NT2/D1 (cell line): ENCODE measurements at places on chromosomes 16 and 17.

DNA sequence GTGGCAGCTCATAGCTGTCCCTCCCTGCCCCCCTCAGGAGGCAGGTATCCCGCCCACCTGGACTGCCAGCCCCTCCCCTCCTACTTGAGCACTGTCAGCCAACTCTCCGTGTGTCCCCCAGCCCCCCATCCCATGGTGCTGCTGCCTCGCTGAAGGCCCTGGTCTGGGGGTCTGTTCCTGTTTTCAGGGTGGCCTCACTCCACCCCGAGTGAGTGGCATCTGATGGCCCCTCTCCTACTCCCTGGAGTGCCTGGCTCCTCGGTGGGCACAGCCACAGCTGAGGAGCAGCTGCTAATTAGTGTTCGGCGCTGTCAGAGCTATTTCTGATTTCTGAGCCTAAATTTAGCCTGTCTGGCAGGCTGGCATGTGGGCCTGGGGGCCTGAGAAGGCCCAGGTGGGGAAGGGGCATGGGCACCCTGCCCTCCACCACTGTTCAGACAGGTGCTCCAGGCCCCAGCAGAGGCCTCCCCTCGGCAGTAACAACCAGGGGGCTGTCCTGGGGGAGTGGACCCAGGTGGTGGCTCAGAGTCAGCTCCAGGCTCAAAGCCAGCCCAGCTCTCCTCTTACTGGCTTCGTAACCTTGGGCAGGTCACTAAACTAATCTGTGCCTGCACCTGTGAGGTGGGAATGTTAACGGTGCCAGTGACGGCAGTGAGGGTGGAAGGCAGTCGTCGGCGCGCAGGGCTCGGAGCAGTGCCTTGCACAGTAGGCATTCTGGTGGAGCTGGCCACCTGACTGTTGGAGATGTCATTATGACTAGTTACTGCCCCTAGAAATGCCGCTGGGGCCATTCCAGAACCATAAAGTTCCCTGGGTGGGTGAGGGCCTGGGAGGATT, 6.5 kb downstream of the FMNL1 start:
- no peak for DNase-seq

GRCh38 chr17:68822719-68823289, 132.4 kb downstream of the ABCA8 start:
- no peak for DNase-seq

GRCh38 chr17:27390540-27390939, 65.7 kb upstream of the KSR1 start:
- DNase-seq, result no peak

GRCh38 chr17:57092171-57092570, 7.1 kb downstream of the AKAP1 start:
- DNase-seq, result no peak

DNA sequence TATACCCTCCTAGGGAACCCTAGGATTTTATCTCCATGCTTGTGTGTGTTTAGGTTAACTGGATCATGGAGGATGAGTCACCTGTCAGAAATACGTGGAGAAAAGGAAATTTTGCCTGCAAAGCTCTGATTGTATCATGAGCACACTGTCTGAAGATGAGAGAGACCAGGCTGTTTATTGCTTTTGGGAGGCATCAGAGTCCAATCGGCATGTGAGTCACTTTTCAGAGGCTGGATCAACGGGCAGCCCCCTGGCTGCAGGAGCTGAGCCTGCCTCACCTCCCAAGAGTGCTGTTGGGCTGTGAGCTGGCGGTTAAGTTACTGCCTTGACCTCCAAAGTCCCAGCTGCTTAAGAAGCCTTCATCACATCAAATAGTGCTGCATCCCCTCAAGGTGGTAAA, 41.5 kb upstream of the MED9 start:
- no peak for DNase-seq

- DNase-seq, result no peak
Measured at GRCh38 chr17:6524520-6524919, 31.8 kb downstream of the PITPNM3 start.

GRCh38 chr17:73932216-73932749, 271.2 kb upstream of the RPL38 start:
- DNase-seq, result no peak

- DNase-seq, result no peak
Measured at GRCh38 chr17:65985571-65985970, 206.4 kb downstream of the CEP112 start.

GRCh38 chr16:81539009-81539758, 94.6 kb downstream of the CMIP start:
- DNase-seq, result no peak

- no peak for DNase-seq
Measured at GRCh38 chr17:40553694-40554534, 11.4 kb downstream of the CCR7 start.

DNA sequence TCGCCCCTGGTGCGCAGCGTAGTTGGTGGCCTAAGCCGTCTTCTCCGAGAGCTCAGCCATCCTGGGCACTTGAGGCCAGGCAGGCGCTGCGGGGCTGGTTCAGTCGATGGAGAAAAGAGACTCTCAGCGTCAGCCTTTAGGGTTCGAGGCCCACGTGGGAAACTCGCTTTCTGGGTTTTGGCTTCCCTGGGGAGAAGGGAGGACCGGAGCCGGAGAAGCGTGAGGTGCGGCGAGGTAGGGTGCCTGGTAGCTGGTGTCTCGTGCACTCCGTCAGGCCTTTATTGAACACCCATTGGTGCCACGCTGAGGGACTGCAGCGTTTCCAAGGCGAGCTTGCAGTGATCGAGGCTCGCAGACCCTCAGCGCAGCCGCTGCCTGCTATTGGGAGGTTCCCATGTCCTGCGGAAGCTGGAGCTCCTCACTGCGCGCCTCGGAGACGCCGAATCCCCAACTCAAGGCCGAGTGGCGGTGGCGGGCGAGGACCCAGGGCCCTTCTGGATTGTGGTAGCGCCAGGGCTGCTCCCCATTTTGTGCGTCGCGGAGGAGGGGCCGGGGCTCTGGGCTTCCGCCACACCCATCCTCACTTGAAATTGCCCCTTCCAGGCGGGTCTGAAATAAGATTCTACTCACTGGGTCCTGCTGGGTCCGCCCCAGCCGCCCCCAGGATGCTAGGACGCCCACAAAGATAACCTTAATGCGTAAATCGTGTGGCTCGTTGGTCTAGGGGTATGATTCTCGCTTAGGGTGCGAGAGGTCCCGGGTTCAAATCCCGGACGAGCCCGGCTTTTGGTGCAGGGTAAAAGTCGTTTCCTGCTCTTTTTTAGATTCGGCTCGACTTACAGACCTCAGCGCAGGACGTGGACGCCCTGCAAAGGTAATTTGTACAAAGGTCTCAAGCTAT, 1.2 kb downstream of the OR1F1 start:
- no peak for DNase-seq
